ENCODE measurements at places on chromosomes 4 and X.

DNA sequence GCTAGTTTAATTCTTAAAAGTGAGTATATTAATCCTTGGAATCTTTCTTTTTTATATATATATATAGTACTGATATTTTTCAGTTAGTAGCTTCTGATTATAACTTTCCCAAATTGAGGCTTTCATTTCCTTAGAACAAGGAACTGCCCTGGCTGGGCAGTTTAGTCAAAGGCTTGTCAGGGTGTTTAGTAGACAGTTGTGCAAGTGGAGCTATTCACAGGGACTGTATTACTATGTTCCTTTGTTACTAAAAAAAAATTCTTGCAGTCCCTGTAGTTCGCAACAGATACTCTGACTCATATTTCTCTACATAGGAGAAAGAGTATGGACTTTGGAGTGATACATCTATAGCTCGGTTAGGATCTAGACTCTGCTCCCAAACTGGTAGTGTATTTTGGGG is 20.8 kb downstream of the USO1 start:
- no peak for DNase-seq

DNA sequence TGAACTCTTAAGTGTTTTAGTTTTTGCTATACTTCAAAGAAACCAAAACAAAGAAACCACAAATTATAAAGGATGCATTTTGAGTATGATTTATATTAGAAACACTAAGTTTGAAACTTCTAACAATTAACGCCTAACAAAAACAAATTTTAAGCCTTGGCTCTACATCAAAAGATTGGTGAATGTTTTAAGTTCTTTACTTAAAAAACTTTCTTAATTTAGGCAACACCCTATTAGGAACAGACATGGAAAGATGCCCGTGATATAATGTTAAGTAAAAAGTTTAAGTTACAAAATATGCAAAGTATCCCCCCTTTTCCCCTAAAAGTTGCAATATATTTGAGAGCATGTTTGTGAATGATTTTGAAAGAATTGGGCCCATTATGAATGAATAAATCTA is 21.2 kb downstream of the PROM1 start:
- DNase-seq, result no peak

- no peak for DNase-seq
Observed at GRCh38 chr4:138609943-138610350, 367.8 kb upstream of the SLC7A11 start.

- DNase-seq, result no peak
Observed at GRCh38 chr4:78784236-78784865, 8.2 kb downstream of the BMP2K start.

- DNase-seq, result no peak
Observed at GRCh38 chr4:967113-968104, 6.0 kb downstream of the DGKQ start.

- DNase-seq, result no peak
Observed at GRCh38 chr4:84231539-84232055, 267.5 kb downstream of the NKX6-1 start.

- DNase-seq, result no peak
Observed at GRCh38 chr4:107835406-107835805, 10.7 kb downstream of the SGMS2 start.

- DNase-seq, result no peak
Observed at GRCh38 chr4:42302348-42302747, 94.9 kb upstream of the SHISA3 start.

DNA sequence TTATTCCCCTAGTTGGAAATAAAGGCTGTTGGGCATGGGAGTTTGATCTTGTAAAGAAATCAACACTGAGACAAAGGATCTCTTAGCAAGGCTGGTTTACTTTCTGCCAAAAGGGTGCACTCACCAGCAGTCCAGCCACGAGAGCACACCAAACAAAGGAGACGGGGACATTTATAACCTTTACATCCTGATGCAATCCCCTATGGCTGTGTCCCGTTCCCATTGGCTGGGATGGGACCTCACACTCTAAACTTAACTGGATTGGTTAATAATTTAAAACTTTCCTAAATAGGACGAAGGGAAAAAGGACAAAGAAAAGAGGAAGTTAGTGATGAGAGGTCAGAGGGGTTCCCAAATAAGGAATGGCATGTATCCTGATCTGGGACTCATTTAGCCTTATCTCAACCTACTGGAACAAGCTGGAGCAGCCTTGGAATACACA is 17.9 kb downstream of the METAP1 start:
- DNase-seq, result no peak

DNA sequence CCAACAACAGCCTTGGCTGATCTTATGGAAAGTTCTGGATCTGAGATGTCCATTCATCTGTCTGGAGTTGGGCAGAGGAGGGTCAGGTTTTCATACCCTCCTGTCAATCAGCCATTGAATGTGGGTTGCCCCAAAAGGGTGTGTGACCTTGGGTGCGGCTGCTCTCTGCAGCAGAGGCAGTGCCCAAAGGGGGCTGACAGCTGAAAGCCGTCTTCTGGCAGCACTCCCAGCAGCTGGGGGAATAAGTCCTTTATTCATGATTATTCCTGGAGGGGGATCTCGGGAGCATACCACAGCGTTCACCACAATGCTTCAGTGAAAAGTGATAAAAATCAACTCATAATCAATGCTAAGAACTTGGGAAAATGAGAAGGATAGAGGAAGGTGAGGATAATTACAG is 54.7 kb downstream of the OTC start:
- no peak for DNase-seq

GRCh38 chr4:42750091-42750490 is 93.2 kb upstream of the ATP8A1 start:
- no peak for DNase-seq

GRCh38 chr4:83639849-83640493 is 104.1 kb downstream of the GPAT3 start:
- DNase-seq, result no peak

DNA sequence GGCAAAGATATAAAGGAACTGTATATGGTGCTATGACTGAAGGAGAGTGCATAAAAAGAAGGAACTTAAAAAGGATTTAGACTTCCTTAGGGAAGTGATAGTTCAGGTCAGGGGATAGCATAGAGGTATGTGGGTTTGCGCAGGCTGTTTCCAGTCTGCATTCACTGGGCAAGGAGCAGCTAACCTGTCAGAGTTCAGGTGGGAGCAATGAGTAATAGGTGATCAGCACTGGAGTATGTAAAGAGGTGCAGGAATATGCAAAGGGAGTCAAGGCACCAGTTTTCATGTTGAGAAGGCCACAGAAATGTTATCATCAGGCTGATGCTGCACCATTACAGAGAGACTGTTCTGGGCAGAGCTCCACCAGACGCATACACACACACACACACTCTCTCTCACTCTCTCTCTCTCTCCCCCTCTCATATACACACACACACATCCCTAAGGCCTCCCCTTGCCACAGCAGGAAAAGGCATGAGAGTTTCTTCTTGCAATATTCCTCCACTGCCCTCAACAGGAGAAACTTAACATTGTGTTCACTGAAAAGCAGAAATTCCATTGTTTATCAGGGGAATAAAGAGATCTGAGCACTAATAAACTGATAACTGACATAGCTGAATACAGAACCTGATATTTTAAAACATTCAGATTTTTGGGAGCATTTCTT is 256.4 kb upstream of the GRID2 start:
- no peak for DNase-seq

DNA sequence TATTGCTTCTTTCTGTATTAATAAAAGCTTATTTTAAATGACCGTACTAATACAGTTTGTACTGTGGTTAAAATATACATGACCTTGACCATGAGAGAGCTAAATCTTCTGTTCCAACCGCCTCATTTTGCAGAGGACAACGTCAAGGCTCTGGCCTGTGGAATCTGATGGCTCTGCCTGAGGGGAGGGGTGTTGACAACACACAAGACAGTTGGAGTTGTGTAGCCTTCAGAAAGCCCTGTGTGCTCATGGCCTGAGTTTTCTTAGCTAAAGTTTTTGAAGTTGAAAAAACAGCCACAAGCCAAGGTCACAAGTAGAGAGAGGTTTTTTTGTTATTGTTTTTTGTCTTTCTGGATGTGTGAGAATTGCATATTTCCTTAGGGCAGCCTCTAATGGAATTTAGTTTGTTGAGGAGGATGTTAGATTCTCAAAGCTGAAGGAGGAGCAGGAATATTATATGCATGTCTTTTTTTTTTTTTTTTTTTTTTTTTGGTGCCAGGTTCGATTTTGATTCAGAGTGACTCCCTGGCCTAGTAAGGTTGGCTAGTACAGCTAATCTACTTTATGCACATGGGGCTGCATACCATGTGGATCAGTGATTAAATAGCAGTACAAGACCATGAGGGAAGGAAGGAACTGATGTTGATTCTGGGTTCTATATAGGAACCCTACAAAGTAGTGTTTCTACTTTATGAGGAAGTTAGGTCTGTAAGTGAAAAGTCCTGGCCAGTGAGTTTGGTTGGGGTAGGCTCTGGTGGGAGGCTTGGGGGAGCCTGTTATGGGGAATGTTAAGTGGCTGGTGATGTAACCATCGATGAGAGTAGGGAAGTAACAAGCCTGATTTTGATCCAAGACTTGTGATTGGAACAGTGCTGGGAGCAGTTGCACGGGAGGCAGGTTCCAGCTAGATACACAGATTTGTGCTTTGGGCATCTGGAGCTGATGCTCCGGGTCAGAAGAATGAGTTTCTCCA is 20.3 kb downstream of the SMS start:
- no peak for DNase-seq

DNA sequence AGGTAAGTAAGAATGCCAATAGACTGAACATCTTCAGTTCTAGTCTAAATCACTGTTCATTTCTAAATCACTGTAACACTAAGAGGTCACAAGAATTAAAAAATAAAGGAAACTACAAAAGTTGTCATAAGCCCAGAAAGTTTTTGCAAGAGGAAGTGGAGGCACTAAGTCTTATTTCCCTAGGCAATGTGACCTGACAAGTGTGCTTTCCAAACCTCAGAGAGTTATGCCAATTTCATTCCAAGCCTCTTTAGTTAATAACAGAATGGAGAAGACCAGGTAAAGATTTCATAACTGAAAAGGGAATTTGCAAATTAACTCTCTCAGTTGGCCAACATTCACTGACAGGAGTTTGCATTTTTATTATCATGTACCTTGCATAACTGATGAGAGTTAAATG is 40.5 kb downstream of the BBS12 start:
- DNase-seq, result no peak

DNA sequence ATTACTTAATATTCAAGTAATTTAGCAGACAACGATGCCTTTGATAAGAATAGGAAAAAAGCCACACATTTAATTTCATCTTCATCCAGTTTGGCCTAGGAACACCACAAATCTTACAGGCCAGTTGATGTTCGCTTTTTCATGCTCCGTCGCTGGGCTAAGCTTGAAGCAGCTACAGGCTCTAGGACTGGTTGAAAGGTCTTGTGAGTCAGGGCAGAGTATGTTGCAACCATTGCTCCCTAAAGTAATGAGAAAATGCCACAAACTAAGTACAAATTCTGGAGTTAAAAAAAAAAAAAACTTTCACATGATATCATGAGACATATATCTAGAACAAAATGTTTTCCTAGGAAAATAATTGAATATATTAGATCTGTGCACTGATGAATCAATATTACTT is 123.8 kb downstream of the RPS6KA6 start:
- no peak for DNase-seq

GRCh38 chr4:114384629-114385028 is 214.0 kb upstream of the UGT8 start:
- no peak for DNase-seq

Data from activated CD4-positive, CD25-positive, alpha-beta regulatory T cell (primary cell).